Neural crest cell (in vitro differentiated cells): ENCODE measurements at places on chromosomes 3 and 15. TPM values are rescaled to one million over a fixed set of nuclear protein-coding genes. Genes with fewer than 3 reads are reported as not detected.

GRCh38 chr3:126212620-126213378, 32.4 kb upstream of the ALDH1L1 start:
- H3K36me3 ChIP-seq, result peaks cover 4% of the 10 kb centered on the region
- peak overlapping the region; percentile 91 for H3K4me3 ChIP-seq
- H3K27me3 ChIP-seq, result peaks cover 6% of the 10 kb centered on the region
- DNase-seq, result peak; percentile 67

- peak overlapping the region; percentile 12 for H3K27ac ChIP-seq
- no peak for DNase-seq
- H3K4me1 ChIP-seq, result peaks cover 42% of the 10 kb centered on the region
- H3K36me3 ChIP-seq, result peaks cover 22% of the 10 kb centered on the region
- no peaks in the 10 kb centered on the region for H3K27me3 ChIP-seq
Observed at GRCh38 chr15:29062626-29063025, 176.9 kb downstream of the APBA2 start.

DNA sequence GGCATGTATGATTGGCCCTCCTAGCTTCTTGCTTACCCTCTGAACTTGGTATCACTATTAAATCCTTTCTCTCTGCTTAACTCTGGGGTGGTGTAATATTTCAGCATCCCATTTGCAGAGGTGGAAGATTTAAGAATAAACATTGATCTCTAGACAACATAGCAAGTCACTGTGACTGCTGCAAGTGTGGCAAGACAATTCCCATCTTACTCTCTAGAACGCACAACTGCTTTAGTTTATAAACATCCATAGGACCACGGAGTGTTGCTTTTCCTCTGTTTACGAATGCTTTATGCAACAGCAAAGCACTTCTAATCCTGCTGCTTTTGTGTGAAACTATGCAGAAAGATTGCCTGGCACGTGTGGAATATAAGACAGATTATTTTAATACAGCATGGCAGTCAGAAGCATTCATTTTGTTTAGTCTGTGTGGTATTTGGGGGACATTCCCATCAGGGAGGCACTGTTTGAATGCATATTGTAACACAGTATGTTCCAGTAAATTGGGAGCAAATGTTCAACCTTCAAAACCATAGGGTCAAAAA, 338.9 kb upstream of the TMCO5A start:
- no peaks in the 10 kb centered on the region for H3K4me1 ChIP-seq
- H3K36me3 ChIP-seq, result no peaks in the 10 kb centered on the region
- H3K4me3 ChIP-seq, result no peak overlapping the region
- H3K27me3 ChIP-seq, result peaks cover 11% of the 10 kb centered on the region

- H3K27me3 ChIP-seq, result peaks cover 50% of the 10 kb centered on the region
- H3K4me3 ChIP-seq, result peak overlapping the region; percentile 99
- peaks cover 17% of the 10 kb centered on the region for H3K36me3 ChIP-seq
- peaks cover 52% of the 10 kb centered on the region for H3K4me1 ChIP-seq
Observed at GRCh38 chr15:93087825-93088199, 1.2 kb downstream of the RGMA start.

DNA sequence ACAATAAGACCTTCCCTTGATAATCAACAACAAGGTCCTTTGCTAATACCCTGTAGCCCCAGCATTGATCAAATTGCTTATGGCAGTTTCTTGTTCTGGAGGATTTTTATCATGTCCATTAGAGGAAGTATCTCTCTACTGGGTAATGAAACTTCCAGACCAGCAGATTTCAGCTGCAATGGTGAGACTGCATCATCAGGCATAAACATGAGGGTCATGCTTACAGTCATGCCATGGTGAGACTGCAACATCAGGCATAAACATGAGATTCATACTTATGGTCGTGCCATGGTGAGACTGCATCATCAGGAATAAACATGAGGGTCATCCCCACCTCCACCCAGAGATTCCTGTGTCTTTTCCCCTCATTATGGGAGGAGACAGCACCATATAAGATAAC, 129.0 kb upstream of the LIPC start:
- H3K36me3 ChIP-seq, result no peaks in the 10 kb centered on the region
- H3K27ac ChIP-seq, result no peak overlapping the region
- H3K27me3 ChIP-seq, result no peaks in the 10 kb centered on the region
- H3K4me3 ChIP-seq, result no peak overlapping the region

GRCh38 chr3:180808823-180809575, 103.5 kb upstream of the FXR1 start:
- no peaks in the 10 kb centered on the region for H3K36me3 ChIP-seq
- no peak for DNase-seq
- H3K4me1 ChIP-seq, result peaks cover 5% of the 10 kb centered on the region
- H3K27ac ChIP-seq, result no peak overlapping the region

DNA sequence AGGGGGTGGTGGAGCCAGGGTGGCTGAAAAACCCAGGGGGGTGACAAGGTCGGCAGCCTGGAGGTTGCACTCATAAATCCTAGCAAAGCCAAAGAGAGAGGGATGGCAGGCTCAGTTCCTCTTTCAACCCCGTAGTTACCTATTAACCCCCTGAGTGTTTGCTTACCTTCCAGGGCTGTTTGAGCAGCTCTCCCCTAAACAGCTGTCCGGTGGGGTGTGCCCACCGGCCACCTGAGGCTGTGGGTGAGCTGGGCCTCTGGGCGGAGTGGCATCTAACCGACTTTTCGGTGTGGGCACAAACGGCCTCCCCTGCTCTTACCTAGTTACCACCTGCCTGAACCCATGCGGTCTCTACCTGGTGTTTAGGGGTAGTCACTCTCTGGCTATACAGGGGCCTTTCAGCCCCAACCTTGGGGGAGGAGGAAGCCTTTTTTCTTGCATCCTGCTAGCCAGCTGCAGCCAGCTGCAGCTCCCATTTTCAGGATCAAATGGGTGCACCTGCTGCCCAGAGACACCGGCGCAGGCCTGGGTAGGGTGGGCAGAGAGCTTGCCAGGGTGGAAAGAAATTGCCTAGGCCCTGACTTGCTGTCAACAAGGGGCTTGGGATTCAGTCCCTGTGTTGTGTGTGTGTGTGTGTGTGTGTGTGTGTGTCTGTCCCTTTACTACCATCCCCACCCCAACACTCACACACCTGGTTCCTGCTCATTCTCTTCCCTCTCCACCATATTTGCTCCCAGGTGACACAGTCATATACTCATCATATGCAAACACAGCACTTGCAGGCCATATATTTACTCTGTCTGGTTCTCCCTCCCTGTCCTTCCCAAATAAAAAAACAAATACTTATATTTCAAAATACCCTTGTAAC, 3.7 kb downstream of the DLL4 start:
- peaks cover 72% of the 10 kb centered on the region for H3K27me3 ChIP-seq
- DNase-seq, result no peak
- no peak overlapping the region for H3K27ac ChIP-seq
- H3K36me3 ChIP-seq, result no peaks in the 10 kb centered on the region
- H3K4me3 ChIP-seq, result no peak overlapping the region
- H3K4me1 ChIP-seq, result peaks cover 25% of the 10 kb centered on the region

- H3K36me3 ChIP-seq, result peaks cover 12% of the 10 kb centered on the region
- H3K27me3 ChIP-seq, result no peaks in the 10 kb centered on the region
- no peak for DNase-seq
- H3K27ac ChIP-seq, result no peak overlapping the region
- H3K4me1 ChIP-seq, result peaks cover 10% of the 10 kb centered on the region
Observed at GRCh38 chr3:30644615-30645014, 38.2 kb downstream of the TGFBR2 start.

DNA sequence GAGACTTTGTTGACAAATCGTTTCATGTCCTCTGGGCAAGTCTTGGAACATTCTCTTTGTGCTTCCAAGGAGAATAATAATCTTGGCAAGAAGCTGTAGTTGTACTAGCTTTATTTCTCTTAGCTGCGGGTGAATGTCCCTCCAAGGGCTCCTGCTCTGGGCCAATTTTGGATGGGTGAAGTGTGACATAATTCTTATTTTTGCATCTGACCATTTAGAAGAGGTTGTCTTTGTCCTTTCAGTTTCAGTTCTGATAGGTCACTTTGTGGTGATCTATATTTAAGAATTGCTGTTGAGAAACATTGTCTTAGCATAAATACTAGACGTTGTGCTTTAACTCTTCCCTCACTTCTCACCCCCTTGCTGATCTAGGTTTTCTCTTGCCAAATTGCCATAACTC, 164.8 kb upstream of the RORA start:
- no peak for DNase-seq
- H3K4me3 ChIP-seq, result no peak overlapping the region
- H3K36me3 ChIP-seq, result no peaks in the 10 kb centered on the region
- no peak overlapping the region for H3K27ac ChIP-seq

GRCh38 chr3:46934072-46934471, 42.5 kb downstream of the CCDC12 start:
- DNase-seq, result no peak
- peaks cover under 1% of the 10 kb centered on the region for H3K36me3 ChIP-seq
- H3K27ac ChIP-seq, result no peak overlapping the region
- H3K4me1 ChIP-seq, result peaks cover 22% of the 10 kb centered on the region

- H3K4me3 ChIP-seq, result peak overlapping the region; percentile 13
- H3K27ac ChIP-seq, result peak overlapping the region; percentile 73
- H3K36me3 ChIP-seq, result no peaks in the 10 kb centered on the region
- DNase-seq, result no peak
- no peaks in the 10 kb centered on the region for H3K27me3 ChIP-seq
Observed at GRCh38 chr15:36527235-36528162, 51.9 kb upstream of the CDIN1 start.

DNA sequence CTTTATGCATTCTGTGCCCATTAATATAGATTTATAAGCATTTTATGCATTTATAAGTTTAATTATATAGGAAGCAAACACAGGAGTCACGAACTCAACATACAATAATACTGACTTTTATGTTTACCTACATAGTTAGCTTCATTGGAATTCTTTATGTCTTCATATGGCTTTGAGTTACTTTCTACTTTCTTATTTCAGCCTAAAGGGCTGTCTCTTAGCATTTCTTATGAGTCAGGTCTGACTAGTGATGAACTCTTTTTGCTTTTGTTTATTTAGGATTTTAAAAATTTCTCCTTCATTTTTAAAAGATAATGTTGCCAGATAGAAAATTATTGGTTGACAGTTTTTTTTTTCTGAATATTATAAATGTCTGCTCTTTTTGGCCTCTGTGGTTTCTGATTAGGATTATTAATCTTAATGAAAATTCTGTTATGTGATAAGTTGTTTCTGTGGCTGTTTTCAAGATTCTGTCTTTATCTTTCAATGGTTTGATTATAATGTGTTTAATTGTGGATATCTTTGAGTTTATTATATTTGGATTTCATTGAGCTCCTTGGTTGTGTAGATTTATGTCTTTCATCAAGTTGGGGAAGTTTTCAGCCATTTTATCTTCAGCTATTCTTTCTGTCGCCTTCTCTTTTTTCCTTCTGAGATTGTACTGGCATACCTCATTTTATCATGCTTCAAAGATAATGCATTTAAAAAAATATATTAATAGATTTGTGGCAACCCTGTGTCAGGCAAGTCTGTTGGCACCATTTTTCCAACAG, 54.3 kb downstream of the ATP2C1 start:
- H3K4me3 ChIP-seq, result no peak overlapping the region
- no peaks in the 10 kb centered on the region for H3K27me3 ChIP-seq
- H3K27ac ChIP-seq, result no peak overlapping the region
- DNase-seq, result no peak
- H3K36me3 ChIP-seq, result peaks cover 28% of the 10 kb centered on the region

DNA sequence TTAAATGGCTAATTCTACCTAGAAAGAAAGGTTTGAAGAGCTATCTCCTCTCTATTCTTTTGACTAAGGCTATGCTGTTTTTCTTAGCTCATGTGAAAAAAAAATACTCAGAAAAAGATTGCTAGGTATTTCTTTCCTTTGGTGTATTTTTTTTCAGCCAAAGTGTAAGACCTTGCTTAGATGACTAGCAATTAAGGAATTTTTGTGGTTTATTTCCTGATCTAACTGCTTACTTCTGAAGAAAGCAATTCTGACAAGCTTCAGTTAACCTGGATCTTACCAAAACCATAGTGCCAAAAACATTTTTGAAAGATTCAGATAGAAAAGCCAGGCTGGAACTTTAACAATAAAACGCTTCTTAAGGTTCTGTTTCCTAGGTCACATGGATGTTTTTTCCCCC, 315.6 kb downstream of the SOX2 start:
- H3K27me3 ChIP-seq, result no peaks in the 10 kb centered on the region
- H3K27ac ChIP-seq, result no peak overlapping the region
- no peaks in the 10 kb centered on the region for H3K36me3 ChIP-seq
- H3K4me3 ChIP-seq, result no peak overlapping the region
- H3K4me1 ChIP-seq, result no peaks in the 10 kb centered on the region

GRCh38 chr15:41850482-41851166, 12.0 kb downstream of the PLA2G4B start:
- no peak overlapping the region for H3K4me3 ChIP-seq
- peaks cover 6% of the 10 kb centered on the region for H3K4me1 ChIP-seq
- H3K36me3 ChIP-seq, result peaks cover 4% of the 10 kb centered on the region
- no peak overlapping the region for H3K27ac ChIP-seq

- peaks cover 7% of the 10 kb centered on the region for H3K4me1 ChIP-seq
- no peaks in the 10 kb centered on the region for H3K36me3 ChIP-seq
- no peaks in the 10 kb centered on the region for H3K27me3 ChIP-seq
- H3K4me3 ChIP-seq, result no peak overlapping the region
- DNase-seq, result no peak
Observed at GRCh38 chr15:90598031-90598577, 68.4 kb downstream of the CRTC3 start.

DNA sequence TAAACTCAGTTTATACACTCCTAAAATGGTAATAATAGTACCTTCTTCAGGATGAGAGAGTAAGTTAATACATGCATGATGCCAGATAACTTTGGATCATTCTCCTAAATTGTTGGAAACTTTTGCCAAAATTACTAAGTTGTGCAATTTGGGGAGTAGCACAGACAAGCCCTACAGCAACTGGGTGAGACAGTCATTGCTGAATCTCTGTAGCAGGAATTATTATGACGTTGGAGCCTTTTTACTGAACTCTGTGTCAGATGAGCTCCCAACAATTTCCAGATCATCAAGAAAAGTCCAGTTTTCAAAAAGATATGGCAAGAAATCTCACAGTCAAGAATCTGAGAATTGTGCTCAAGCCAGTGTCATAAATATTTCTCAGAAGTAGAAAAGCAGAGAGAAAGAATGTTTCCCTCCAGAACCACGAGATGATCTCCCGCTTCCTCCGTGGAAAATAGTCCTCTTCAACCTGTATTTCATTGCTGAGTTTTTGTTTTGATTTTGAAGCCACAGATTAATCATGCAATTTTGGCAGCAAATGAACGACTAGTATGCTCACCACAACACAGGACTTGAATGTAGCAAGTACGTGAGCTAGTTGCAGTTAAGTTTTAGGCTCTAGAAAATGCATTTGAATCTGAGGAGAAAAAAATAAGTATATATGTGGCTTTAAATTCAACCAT, 485.4 kb downstream of the CNTN6 start:
- no peaks in the 10 kb centered on the region for H3K4me1 ChIP-seq
- H3K36me3 ChIP-seq, result no peaks in the 10 kb centered on the region
- H3K27ac ChIP-seq, result no peak overlapping the region
- no peak overlapping the region for H3K4me3 ChIP-seq
- no peak for DNase-seq

- no peak for DNase-seq
- H3K4me1 ChIP-seq, result peaks cover 5% of the 10 kb centered on the region
- no peak overlapping the region for H3K4me3 ChIP-seq
- H3K36me3 ChIP-seq, result no peaks in the 10 kb centered on the region
- peaks cover 37% of the 10 kb centered on the region for H3K27me3 ChIP-seq
Observed at GRCh38 chr15:69653306-69653705, 200.7 kb downstream of the RPLP1 start.

WNT7A gene
- total RNA-seq, result 8.4 and 9.8 TPM in 2 replicates

WNT5A gene
- total RNA-seq, result 14.4 and 14.7 TPM in 2 replicates

RLBP1 gene
- total RNA-seq, result 5.7 and 6.3 TPM in 2 replicates
